Fibroblast of lung (primary cell): ENCODE measurements at places on chromosomes 7 and 10. TPM values are rescaled to one million over a fixed set of nuclear protein-coding genes. Genes with fewer than 3 reads are reported as not detected.

The DOCK4 gene
- total RNA-seq: 30.3 and 39.3 TPM in 2 replicates

The DNAH11 gene
- under 0.01 and 0.33 TPM in 2 replicates for total RNA-seq

The WDFY4 gene
- total RNA-seq: under 0.01 and 0.66 TPM in 2 replicates

The MRPS17 gene
- total RNA-seq: 17.5 and 20.8 TPM in 2 replicates

The GOLGA7B gene
- total RNA-seq: under 0.01 TPM in 1 of 2 replicates, not detected in the other

The DPYSL4 gene
- total RNA-seq: 0.26 and 0.83 TPM in 2 replicates

The DGKI gene
- 1.3 and 2.1 TPM in 2 replicates for total RNA-seq

The FOXP2 gene
- 4.9 and 8.4 TPM in 2 replicates for total RNA-seq

The KRIT1 gene
- 45.7 and 53.0 TPM in 2 replicates for total RNA-seq

The AKR1C3 gene
- 44.3 and 63.7 TPM in 2 replicates for total RNA-seq

The LRIT1 gene
- not detected in 2 replicates for total RNA-seq

The CLRN3 gene
- total RNA-seq: not detected in 2 replicates

The WNT8B gene
- total RNA-seq: not detected in 2 replicates

The PRPS1L1 gene
- not detected in 2 replicates for total RNA-seq

The STAG3 gene
- total RNA-seq: 0.50 and 0.77 TPM in 2 replicates

The GBX1 gene
- total RNA-seq: not detected in 2 replicates

The TAF3 gene
- 1.5 and 2.1 TPM in 2 replicates for total RNA-seq

The ANKMY2 gene
- total RNA-seq: 33.1 and 50.4 TPM in 2 replicates

The NEUROG3 gene
- not detected in 2 replicates for total RNA-seq

The INHBA gene
- 4.1 and 15.0 TPM in 2 replicates for total RNA-seq

The OR2A42 gene
- total RNA-seq: under 0.01 TPM in 1 of 2 replicates, not detected in the other

The EPHB6 gene
- 4.3 and 6.7 TPM in 2 replicates for total RNA-seq

The HTRA1 gene
- 109 and 198 TPM in 2 replicates for total RNA-seq
